Activated CD4-positive, alpha-beta T cell treated with anti-CD3 and anti-CD28 coated beads, Interleukin-2, amount 10 ng/mL, durations not matched to agents 7 days and 5 days (primary cell): ENCODE measurements at places on chromosomes 2 and 18.
A peak's percentile ranks its signal among the peaks of the same experiment; 100 is the strongest.

DNA sequence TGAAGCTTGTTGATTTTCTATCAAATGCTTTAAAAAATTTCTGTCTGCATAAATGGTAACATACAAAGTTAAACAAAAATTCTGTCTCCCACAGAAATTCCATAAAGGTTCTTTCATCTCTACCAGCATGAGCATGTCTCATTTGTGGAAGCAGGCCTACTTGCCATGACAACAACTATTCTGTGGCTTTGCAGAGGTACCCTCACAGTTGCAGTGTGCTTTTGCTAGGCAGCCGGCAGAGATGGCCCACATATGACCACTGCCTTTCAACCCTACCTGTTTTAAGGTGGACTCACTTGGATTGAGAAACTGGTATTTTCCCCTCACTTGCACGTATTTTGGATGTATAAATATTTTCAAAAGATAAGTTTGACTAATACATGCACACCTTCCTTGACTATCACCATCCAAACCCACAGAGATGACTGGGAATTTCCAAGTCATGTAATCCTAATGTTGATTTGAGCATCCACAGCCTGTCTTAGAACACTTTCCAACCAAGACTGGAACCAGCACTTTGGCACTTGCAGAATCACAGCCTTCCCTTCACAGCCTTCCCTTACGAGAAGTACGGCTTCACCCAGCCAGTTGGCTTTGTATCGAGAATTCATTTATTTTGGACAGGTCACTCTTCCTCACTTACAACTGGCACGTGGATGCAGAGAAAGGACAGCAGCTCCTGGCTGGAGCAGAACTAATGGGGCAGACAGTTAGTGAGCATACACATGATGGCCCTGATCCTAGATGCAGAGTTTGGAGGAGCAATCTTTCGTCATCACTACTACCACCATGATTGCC lies 9.3 kb upstream of the FHL2 start:
- H3K36me3 ChIP-seq, result no peaks in the 10 kb centered on the region
- H3K27ac ChIP-seq, result no peak overlapping the region
- no peak for DNase-seq
- H3K4me1 ChIP-seq, result peaks cover 3% of the 10 kb centered on the region
- H3K4me3 ChIP-seq, result no peak overlapping the region

- H3K4me3 ChIP-seq, result no peak overlapping the region
- H3K4me1 ChIP-seq, result peaks cover 40% of the 10 kb centered on the region
- peak; percentile 52 for DNase-seq
- peaks cover 6% of the 10 kb centered on the region for H3K27me3 ChIP-seq
- peaks cover 6% of the 10 kb centered on the region for H3K36me3 ChIP-seq
Measured at GRCh38 chr2:234102112-234102511, 51.6 kb downstream of the SPP2 start.

- H3K4me3 ChIP-seq, result no peak overlapping the region
- no peak for DNase-seq
- H3K27me3 ChIP-seq, result no peaks in the 10 kb centered on the region
- no peaks in the 10 kb centered on the region for H3K4me1 ChIP-seq
- no peak overlapping the region for H3K27ac ChIP-seq
- H3K36me3 ChIP-seq, result peaks cover 11% of the 10 kb centered on the region
Measured at GRCh38 chr18:26356045-26356785, 130.0 kb downstream of the TAF4B start.

GRCh38 chr2:182072861-182073260 lies 87.2 kb downstream of the PPP1R1C start:
- peaks cover 4% of the 10 kb centered on the region for H3K27me3 ChIP-seq
- DNase-seq, result no peak
- H3K27ac ChIP-seq, result no peak overlapping the region
- no peaks in the 10 kb centered on the region for H3K36me3 ChIP-seq
- no peaks in the 10 kb centered on the region for H3K4me1 ChIP-seq

DNA sequence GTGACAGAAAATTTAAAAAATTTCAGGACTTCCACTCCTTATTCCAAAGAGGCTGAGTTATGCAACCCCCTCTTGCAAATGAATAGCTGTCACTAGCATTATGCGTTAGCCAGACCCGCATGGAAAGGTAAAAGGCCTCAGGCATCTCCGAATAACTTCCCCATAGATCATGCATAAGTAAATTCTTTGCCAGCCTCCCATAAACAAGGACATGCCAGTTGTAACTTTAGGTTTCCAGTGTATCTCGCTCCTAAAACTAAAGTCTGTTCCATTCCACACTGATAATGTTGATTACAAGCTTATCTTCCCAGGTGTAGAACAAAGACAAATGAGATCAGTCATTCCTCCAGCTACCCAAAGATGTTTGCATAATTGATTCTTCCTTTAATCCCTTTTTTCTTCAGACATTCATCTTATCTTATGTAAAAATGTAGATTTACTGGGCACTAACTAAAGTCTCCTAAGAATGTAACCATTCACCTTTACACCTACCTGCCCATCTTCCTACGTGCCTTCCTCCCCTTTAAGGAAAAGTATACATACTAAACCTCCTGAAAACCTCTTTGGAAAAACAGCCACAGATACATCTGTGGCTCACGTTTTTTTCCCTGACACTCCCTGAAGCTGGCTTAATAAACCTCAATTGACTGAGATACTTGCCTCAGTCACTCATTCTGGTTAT lies 13.6 kb upstream of the NFU1 start:
- peaks cover 4% of the 10 kb centered on the region for H3K36me3 ChIP-seq
- DNase-seq, result no peak
- H3K27me3 ChIP-seq, result no peaks in the 10 kb centered on the region
- H3K4me1 ChIP-seq, result peaks cover 14% of the 10 kb centered on the region
- no peak overlapping the region for H3K4me3 ChIP-seq

GRCh38 chr2:65778137-65778536 lies 345.7 kb upstream of the SPRED2 start:
- H3K36me3 ChIP-seq, result no peaks in the 10 kb centered on the region
- no peak overlapping the region for H3K4me3 ChIP-seq
- no peaks in the 10 kb centered on the region for H3K4me1 ChIP-seq
- no peak for DNase-seq
- peaks cover 2% of the 10 kb centered on the region for H3K27me3 ChIP-seq

- H3K27ac ChIP-seq, result no peak overlapping the region
- peaks cover 31% of the 10 kb centered on the region for H3K27me3 ChIP-seq
- H3K4me1 ChIP-seq, result peaks cover 4% of the 10 kb centered on the region
- no peaks in the 10 kb centered on the region for H3K36me3 ChIP-seq
Measured at GRCh38 chr2:240450532-240451107, 15.2 kb downstream of the GPC1 start.

GRCh38 chr2:66582987-66583880 lies 148.3 kb downstream of the MEIS1 start:
- H3K4me3 ChIP-seq, result no peak overlapping the region
- peaks cover 29% of the 10 kb centered on the region for H3K27me3 ChIP-seq
- H3K4me1 ChIP-seq, result no peaks in the 10 kb centered on the region
- H3K36me3 ChIP-seq, result no peaks in the 10 kb centered on the region
- H3K27ac ChIP-seq, result no peak overlapping the region

DNA sequence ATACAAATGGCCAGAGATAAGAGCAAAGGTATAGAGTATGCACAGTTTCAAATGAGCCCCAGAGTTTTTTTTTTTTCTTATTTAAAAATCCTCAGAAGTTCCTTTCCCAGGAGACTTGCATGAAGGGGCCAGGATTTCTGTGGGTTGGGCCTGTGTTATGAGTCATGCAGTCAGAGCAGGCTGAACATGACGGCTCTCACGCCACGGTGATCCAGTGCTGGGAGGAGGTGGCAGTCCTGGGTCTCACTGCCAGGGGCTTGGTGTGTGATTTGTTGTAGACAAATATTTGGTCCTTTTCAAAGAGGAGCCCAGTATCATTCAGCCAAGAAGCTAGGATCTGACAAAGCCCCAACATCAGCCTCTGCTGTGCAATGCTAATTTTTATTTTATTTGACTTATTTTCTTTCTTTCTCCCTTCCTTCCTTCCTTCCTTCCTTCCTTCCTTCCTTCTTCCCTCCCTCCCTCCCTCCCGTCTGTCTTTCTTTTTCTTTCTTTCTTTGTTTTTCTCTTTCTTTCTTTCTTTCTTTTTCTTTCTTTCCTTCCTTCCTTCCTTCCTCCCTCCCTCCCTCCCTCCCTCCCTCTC lies 10.4 kb upstream of the KCNE4 start:
- no peak overlapping the region for H3K4me3 ChIP-seq
- H3K36me3 ChIP-seq, result no peaks in the 10 kb centered on the region
- DNase-seq, result no peak
- no peaks in the 10 kb centered on the region for H3K27me3 ChIP-seq

GRCh38 chr2:237931205-237931721 lies 35.6 kb upstream of the UBE2F start:
- peaks cover 10% of the 10 kb centered on the region for H3K4me1 ChIP-seq
- H3K27me3 ChIP-seq, result no peaks in the 10 kb centered on the region

DNA sequence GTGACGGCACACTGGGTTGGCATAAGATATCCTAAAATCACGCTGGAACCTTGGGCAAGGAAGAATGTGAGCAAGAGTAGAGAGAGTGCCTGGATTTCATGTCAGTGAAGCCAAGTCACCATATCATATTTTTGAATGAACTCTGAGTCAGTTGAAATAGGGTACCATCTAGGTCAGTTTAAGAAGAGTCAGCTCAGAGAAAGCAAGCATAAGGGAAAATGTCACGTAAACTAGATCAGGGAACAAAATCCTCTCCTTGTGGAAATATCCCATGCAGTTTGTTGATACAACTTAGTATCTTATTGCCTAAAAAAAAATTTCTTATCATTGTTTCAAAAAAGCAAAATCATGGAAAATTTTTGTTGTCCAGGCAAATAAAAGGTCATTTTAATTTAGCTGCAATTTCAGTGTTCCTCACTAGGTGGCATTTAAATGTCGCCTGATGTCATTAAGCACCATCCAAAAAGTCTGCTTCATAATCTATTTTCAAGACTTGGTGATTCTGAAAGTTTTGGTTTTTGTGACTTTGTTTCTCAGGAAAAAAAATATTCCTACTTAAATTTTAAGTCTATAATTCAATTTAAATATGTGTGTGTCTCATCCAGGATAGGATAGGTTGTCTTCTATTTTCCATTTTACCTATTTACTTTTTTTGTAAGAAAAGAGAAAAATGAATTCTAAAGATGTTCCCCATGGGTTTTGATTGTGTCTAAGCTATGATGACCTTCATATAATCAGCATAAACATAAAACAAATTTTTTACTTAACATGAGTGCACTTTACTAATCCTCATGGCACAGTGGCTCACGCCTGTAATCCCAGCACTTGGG lies 19.6 kb downstream of the RSAD2 start:
- no peak for DNase-seq
- peaks cover 51% of the 10 kb centered on the region for H3K4me1 ChIP-seq
- peaks cover 88% of the 10 kb centered on the region for H3K36me3 ChIP-seq
- peak overlapping the region; percentile 58 for H3K27ac ChIP-seq
- H3K27me3 ChIP-seq, result no peaks in the 10 kb centered on the region

GRCh38 chr2:163565192-163565591 lies 170.6 kb downstream of the FIGN start:
- no peak for DNase-seq
- H3K4me3 ChIP-seq, result no peak overlapping the region
- H3K27me3 ChIP-seq, result no peaks in the 10 kb centered on the region
- no peak overlapping the region for H3K27ac ChIP-seq
- no peaks in the 10 kb centered on the region for H3K36me3 ChIP-seq

- no peak overlapping the region for H3K27ac ChIP-seq
- H3K27me3 ChIP-seq, result peaks cover 29% of the 10 kb centered on the region
- peaks cover 4% of the 10 kb centered on the region for H3K4me1 ChIP-seq
- DNase-seq, result no peak
Measured at GRCh38 chr2:240449764-240450531, 14.5 kb downstream of the GPC1 start.

GRCh38 chr2:204706939-204707338 lies 161.7 kb downstream of the PARD3B start:
- no peak overlapping the region for H3K27ac ChIP-seq
- H3K36me3 ChIP-seq, result no peaks in the 10 kb centered on the region
- H3K4me3 ChIP-seq, result no peak overlapping the region
- H3K27me3 ChIP-seq, result peaks cover 7% of the 10 kb centered on the region
- H3K4me1 ChIP-seq, result no peaks in the 10 kb centered on the region
- DNase-seq, result no peak

DNA sequence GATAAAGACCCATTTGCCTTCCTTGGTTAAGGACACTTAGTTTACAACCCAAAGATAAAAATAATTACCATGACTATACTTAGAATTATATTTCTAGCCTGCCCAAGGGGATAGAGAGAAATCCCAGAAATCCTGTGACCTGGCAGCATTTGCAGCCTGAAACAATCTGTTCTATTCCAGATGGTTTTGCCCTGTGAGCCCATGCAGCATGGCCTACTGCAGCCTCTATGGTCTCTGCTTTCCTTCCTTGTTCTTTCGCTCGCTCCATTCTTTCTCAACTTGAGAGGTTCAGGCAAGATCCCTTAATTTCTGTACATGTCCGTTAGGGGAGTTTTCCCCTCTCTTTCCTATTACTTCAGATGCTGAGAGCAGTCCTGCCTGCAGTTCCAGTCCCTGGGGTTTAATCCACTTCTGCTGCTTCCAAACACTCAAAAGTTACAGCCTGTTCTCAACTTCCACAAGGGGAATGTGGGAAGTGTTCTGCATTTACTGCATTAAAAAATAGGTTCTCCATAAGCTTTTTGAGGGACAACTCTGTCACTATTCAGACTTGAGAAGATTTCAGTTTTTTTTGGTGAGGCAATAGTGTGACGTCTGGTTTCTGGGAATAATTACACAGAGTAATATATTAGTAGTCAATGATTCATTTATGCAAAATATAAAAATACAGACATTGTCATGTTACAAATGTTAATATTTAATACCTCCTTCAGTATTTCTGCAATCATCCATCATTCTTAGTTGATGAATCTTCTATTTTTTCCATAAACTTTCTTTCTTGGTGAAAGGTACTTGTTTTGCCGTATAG lies 80.3 kb downstream of the CDCA7 start:
- H3K36me3 ChIP-seq, result no peaks in the 10 kb centered on the region
- no peak overlapping the region for H3K27ac ChIP-seq
- H3K27me3 ChIP-seq, result peaks cover 21% of the 10 kb centered on the region
- H3K4me1 ChIP-seq, result peaks cover 5% of the 10 kb centered on the region

DNA sequence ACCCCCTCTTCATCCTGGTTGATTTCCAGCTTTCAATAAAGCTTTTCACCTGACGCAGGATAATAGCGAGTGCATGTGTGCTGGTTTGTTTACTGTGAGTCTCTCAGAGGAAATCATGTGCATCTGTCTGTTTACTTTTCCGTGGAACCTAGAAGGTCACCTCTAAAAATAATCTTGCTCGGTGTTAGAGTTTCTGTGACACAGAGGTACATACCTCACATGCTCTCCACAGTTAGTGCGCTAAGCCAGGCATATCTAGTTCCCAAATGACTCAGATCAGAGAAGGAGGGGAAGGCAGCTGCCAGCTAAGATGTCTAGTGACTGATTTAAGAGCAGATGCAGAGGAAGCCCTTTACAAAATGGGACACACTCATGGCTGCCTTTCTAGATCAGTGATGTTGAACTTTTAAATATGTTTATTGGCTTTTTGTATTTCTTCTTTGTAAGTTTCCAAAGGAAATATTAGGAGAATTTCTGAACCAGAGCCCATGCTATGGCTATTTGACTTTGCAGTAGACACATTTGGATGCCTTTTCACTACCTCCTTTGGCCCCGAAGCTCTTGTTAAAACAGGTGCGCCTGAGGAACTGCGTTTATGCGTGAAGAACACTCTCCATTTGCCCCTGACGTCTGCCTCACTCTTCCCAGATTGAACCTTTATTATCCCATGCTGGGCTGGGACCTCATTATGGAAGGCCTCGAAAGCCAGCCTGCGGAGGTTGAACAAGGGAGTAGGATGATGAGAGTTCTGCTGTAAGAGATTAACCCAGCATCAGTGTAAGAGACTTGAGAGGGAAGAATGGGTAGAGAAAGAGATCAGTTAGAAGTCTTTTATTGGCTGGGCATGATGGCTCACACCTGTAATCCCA lies 145.6 kb downstream of the FAM161A start:
- H3K4me3 ChIP-seq, result no peak overlapping the region
- no peak for DNase-seq
- no peaks in the 10 kb centered on the region for H3K36me3 ChIP-seq
- no peaks in the 10 kb centered on the region for H3K27me3 ChIP-seq
- H3K27ac ChIP-seq, result no peak overlapping the region
